ENCODE measurements at places on chromosomes 11 and 22.

- DNase-seq = peak; percentile 4
Measured at GRCh38 chr22:28172892-28173670, 254.0 kb upstream of the PITPNB start.

- DNase-seq = no peak
Measured at GRCh38 chr22:34324763-34325162, 404.5 kb upstream of the LARGE1 start.

- DNase-seq = no peak
Measured at GRCh38 chr11:22192642-22193347, at the start of gene ANO5. ANO5 (plus strand) TSS chr11:22193085; CDS start chr11:22193493, 408 bp downstream.

GRCh38 chr11:119323532-119324033 is 6.7 kb upstream of the MCAM start:
- DNase-seq = peak; percentile 83

GRCh38 chr11:112364962-112365481 is 104.4 kb upstream of the PLET1 start:
- DNase-seq = peak; percentile 94

GRCh38 chr11:65744026-65744698 is 23.6 kb upstream of the RNASEH2C start:
- DNase-seq = peak; percentile 23

- DNase-seq = no peak
Measured at GRCh38 chr22:28931844-28932567, 48.6 kb downstream of the ZNRF3 start.
